Gastroesophageal sphincter (tissue), 4 donors: ENCODE measurements at places on chromosomes 5 and 9.

DNA sequence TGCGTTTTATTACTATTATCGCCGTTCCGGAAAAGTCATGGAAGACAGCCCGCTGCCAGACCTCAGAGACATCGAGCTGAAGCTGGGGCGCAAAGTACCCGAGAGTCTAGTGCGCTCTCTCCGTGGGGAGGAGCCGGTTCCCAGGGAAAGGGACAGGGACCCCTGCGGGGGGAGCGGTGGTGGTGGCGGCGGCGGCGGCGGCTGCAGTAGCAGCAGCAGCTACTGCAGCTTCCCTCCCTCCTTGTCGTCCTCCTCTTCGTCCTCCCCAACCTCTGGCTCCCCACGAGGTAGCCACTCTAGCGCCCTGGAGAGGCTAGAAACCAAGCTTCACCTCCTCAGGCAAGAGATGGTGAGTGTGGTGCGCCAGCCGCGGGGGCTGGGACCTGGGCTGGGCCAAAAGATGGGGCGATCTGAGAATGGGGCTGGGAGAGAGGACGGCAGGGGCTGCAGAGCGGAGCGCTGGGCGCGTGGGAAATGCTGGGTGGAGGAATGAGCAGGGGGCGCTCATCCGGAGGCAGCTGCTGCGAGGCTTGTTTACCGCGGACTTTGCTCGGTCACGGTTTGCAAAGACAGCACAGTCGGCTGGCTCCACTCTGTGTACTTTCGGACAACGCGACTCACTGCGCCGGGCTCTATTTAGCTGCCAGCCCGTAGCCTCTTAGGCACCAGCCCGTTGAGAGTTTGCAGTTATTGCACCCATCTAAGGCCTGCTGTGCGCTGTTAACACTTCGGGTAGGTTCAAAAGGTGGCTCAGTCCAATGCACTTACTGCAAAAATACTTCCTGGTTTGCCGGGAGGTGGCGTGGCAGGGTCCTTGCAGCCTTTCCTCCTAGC lies 1.1 kb downstream of the LURAP1L start:
- ATAC-seq: peak; percentile 49

- ATAC-seq: no peak
Observed at GRCh38 chr9:80467632-80468031, 895.9 kb downstream of the TLE4 start.

DNA sequence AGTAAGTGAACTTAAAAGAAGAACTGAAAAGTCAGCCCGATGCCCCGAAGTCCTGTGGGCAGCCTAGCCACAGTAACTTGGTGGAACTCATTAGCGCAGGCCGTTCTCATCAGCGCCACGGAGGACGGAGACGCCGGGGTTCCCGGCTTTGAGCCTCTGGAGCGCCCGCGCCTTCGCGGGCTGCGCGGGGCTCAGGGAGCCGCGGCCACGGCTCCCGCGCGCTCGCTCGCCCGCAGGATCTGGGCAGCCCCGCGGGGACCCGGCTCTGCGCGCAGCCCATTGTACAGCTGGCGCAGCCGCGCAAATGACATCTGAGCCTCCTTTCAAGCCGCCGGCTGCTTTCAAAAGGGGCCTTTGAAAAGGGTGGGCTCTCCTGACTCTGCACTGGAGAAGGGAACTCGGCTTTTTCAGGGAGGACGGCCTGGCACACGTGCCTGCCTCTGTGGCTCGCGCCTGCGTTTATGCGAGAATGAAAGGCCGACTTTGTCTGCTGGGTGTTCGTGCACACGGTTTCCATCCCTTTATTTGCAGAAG lies 40.7 kb downstream of the TLR4 start:
- ATAC-seq: peak; percentile 33

DNA sequence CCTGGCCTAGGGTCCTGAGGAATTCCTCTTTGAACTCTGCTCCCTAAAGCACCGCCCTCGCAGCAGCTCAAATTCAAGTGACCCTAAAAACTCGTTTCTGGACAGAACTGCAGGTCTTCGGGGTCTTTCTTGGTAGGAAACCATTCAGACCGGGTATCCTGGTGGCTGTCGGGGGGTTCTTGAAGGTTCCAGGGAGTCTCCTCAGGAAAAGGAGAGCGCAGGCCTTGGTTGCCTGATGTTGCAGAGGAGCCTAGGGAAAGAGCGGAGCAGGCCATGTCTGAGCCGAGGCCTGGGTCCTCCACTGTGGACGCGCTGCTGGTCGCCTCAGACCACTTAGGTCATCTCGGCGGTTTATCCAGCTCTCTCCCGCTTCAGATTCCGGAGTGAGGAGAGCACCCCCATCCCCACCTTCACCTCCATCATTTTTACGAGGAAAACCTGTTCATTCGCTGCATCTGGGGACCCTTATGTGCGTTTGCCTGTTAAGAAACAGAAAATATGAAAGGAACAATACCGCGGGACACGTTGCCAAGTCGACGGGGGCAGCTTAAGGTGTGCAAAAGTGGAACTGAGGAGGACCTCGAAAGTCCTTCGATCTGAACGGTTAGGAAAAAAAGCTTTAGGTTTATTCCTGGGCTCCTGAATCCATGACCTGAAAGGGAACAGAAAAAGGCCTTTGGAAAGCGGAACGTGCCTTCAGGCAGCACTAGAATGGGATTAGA lies 299.4 kb downstream of the PARP8 start:
- no peak for ATAC-seq

- ATAC-seq: no peak
Observed at GRCh38 chr5:199950-200645, 8.8 kb downstream of the LRRC14B start.

DNA sequence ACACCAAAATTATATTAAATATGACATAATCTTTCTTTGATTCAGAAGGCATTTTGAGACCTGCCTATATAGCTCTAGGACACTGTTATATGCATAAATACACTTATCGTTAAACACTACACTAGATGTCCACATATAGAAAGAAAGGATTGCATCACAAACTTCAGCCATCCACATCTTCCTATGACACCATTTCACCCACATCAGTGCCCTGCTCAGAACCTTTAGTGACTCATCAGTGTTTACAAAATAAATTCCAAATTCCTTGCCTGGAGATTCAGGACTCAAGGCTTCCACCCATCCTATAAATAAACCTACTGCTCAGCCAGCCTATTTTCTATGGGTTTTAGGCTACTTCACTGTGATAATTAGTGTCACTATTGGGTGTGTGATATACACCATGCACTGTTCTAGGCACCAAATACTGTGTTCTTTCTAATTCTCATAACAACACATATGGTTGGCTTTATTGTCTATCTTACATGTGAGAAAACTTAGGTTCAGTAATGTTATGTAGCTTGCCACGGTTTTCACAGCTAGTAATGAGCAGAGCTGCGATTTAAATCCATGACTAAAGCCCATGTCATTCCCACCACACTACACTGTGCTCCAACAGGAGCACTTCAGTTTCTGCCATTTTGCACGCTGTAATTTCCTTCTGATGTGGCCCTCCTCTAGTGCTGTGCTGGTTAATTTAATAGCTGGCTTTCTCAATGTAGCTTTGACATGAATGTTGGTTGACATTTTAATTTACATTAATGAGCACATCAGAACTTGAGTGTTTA lies 103.3 kb downstream of the SREK1 start:
- no peak for ATAC-seq

GRCh38 chr5:6602441-6602840 lies 30.4 kb downstream of the NSUN2 start:
- ATAC-seq: no peak

- ATAC-seq: no peak
Observed at GRCh38 chr5:95777441-95777840, 45.1 kb downstream of the GLRX start.

GRCh38 chr5:6686501-6686900 lies 26.7 kb upstream of the TENT4A start:
- no peak for ATAC-seq

- no peak for ATAC-seq
Observed at GRCh38 chr5:72598401-72599064, 91.3 kb upstream of the ZNF366 start.

DNA sequence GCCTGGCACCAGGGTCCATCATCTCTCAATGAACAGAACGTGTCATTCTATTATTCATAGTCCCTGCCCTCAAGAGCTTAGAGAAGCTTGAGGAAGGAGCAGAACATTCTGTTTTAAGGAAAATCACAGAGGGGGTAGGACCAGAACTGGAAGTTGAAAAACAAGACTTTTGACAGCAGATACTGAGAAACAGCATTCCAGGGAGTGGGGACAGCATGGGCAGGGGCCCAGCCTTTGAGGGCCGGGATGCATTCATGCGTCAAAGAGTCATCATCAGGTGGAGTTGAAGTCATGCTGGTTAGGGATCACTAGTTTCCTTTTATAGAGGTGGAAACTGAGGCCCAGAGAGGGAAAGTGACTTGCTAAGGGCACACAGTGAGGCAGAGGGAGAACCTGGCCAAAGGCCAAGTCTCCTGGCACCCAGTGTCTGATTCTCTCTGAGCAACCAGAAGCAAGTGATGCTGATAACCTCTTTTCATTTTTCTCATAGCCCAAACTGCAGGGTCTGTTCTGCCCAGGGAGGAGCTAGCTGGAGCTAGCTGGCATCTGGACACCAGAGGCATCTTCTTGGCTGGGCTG lies 41.5 kb upstream of the STXBP1 start:
- no peak for ATAC-seq

DNA sequence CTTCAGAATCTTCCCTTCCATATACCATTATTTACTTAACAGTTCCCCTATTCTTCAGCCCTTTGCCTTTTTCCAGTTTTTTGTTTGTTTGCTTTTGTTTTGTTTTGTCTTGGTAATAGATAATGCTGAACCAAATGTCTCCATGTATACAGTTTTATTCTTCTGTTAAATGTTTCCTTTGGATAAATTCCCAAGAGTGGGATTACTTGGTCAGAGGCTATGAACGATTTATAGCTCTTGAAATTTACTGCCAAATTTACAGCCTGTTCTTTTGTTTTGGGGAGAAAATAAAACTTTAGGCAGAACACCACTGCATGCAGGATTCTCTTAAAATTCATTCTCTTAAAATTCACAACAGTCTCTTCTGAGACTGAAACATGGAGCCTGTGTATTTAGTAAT lies 38.6 kb downstream of the NR4A3 start:
- ATAC-seq: no peak

- ATAC-seq: no peak
Observed at GRCh38 chr5:158626718-158627117, 473.0 kb downstream of the EBF1 start.

DNA sequence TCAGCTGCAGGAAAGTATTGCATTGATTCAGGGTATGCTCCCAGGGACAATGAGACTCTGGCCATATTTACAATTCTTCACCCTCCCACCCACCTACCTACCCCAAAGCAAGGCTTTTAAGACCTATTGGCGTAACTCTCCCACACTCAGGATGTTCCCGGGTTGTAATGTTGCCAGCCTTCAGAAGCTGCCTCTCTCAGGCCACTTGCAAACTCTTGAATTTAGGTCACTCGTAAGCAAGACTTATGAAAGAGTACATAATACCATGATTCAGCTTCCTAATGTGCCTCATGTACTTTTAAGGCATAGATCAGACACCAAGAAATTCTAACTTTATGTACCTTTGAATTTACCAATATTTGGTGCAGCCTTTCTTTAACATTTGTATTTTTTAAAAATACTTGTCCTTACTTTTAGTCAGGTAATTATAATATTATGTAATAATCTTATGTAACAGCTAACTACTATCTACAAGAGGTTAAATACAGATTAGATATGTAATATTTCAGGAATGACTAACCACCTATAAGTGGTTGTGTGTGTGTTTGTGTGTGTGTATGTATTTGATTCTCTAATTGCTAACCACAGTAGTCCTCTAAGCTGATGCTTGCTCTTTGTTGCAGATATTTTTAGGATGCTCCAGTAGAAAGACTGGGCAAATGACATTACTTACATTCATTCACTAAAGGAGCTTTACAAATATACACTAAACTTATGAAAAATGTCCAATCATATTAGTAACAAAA lies 630.5 kb upstream of the MEF2C start:
- no peak for ATAC-seq

GRCh38 chr5:148733601-148734438 lies 79.5 kb upstream of the HTR4 start:
- ATAC-seq: no peak

- ATAC-seq: no peak
Observed at GRCh38 chr9:134676886-134677285, 35.3 kb downstream of the COL5A1 start.

DNA sequence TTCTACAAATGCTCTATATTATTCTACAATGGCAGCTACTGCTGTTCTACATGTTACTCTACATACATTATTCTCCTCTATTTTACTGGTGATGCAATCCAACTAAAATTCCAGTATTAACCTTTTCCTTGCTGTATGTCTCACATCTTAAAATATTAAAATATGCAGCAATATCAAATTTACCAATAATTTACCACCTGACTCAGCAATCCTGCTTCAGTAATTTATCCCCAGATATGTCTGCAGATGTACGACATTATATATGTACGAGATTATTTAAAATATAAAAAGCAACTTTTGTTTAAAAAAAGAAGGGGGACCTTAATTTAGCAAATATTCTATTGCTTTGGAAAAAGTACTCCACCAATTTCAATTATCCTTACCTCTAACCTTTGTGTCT lies 11.6 kb downstream of the KIF3A start:
- ATAC-seq: no peak

- no peak for ATAC-seq
Observed at GRCh38 chr9:87991151-87991870, 17.0 kb upstream of the CDK20 start.

DNA sequence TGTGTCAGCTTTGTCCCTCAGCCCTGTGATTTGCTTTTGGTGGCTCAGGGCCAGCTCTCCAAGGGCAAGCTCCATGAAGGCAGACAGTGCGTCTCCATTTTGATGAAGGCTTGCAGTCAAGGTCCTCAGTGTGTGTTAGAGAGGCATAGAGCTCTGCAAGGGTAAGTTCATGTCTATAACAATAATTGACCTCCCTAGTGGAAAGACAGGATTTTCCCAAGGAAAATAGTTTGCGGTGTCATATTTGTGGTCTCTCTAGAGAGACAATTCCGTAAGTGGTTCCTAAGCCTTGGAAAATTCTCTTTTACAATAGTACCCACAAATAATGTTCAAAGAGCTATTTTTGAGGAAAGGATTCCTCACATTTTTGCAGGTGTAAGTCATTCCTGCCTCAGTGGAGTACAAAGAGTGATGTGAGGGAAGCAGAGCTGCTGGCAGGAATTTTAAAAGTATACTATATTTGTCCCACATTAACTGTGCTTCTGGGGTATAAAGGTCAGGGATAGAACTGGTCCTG lies 40.2 kb downstream of the SLC1A3 start:
- ATAC-seq: no peak

DNA sequence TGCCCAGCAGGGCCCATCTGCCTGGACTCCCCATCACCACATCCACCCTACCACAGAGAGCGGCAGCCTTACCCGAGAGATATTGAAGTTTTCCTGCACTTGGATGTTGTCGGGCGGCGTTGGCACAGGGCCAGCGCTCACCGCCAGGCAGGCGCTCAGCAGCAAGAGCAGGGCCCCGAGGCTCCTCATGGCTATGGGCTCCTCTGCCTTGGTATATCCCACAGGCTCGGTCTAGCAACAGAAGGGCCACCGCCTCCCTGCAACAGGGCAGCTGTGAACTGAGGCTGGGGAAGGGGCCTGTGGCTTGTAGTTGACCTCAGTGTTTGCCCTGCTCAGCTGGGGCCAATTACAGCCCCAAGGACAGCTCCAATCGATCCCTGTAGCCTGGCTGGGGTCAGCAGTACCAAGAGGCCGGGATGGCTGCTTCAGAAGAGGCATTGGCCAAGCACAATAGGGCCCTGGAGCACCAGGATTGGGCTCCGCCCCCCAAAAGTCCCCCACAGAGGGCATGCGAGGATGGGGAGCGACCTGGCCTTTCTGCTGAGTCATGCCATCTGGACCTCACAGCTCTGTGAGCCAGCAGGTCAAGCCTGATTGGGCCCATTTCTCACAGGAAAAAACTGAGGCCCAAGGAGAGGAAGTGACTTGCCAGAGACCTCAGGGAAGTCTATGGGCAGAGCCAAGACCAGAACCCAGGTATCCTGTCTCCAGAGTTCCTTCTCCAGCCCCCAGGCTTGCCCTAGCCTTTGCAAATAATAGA lies at the start of gene AMBP:
Gene AMBP, minus strand, starts transcription at position 280 of the 760 bp plus-strand sequence. Its CDS starts 91 bp downstream, at position 189.
- no peak for ATAC-seq

GRCh38 chr5:86557920-86558319 lies 59.8 kb upstream of the COX7C start:
- ATAC-seq: no peak
